ENCODE measurements at places on chromosomes 12 and 14.

DNA sequence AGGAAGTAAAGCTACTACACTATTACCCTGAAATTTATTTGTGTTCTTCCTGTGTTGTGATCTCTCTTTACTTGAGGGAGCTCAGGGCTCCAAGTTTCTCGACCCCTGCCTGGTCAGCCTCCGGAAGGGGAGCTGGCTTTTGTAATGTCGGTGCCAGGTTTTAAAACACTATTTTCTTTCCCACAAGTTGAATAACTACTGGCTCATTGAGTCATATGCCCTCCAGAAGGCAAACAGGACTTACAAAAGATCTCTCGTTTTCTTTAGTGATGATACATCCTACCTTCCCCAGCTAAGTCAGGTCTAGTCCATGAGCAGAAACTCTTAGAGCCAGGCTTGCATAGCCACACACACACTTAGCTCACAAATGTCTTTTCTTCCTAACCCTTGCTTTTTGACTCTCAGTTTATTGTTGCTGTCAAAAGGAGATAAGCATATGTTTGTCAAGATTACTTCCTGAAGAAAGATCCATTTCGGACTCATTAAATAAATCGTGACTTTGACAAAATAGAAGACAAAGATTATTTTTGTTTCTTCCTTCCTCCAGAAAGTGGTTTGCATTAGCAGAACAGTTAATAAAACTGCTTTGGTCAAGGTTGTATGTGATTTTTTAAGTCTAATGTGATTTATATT, 209.8 kb upstream of the FLRT2 start:
- DNase-seq, result no peak

- DNase-seq, result no peak
Observed at GRCh38 chr14:101774006-101774795, 12.7 kb downstream of the PPP2R5C start.

DNA sequence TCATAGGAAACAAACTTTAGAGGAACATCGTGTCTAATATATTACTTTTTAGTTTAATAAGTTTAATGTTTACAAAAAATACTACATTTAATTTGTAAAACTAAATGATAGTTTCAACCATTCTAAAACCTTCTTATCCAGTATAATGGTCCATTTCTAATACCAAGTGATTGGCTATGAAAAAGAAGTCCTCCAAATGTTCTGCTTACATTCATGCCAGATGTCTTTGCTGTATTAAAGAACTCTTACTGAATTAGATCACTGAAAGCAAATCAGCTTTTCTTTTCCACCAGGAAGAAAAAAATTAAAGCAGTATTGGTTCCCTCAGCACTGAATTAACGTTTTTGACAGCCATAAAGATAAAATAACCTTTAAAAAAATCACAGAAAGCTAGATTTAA, 3.7 kb downstream of the NOVA1 start:
- no peak for DNase-seq

GRCh38 chr12:52081263-52081733, 1.8 kb downstream of the SMIM41 start:
- DNase-seq, result no peak

GRCh38 chr14:90558041-90558982, 161.5 kb downstream of the CALM1 start:
- no peak for DNase-seq
